ENCODE measurements at places on chromosomes 11 and 22.

GRCh38 chr22:29215012-29215860 is 9.5 kb downstream of the EMID1 start:
- peak; percentile 8 for DNase-seq

- DNase-seq, result no peak
Measured at GRCh38 chr11:115624065-115624464, 119.8 kb upstream of the CADM1 start.

DNA sequence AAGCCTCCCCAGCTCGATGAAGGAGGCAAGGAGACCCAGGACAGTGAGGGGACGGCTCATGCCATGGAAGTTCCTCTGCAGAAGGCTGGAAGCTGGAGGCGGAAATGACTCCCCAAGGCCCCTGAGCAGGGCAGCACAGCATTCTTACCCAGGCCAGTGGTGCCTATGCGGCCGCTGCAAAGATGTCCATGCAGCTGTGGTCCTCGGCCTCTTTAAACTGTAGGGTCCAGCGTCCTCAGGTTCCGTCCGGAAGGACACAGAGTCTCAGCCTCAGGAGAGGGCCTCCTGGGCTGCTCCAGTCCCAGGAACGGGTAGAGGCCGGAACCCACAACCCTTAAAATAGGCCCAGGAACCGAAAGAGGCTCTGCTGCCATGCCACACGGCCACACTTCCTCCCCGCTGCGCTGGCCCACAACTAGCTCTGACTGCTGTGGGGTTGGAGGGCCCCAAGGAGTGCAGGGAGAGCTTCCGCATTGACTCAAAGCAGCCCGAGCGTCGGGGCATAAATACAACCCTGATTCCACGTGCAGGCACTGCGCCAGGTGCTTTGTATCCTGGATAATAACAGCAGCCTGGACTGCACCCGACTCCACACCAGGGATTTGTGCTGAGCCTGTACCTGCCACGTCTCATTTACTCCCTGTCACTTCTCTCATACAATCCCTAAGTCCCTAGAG is 5.5 kb downstream of the KIAA0930 start:
- no peak for DNase-seq

GRCh38 chr11:43517518-43517917 is 158.8 kb downstream of the TTC17 start:
- DNase-seq, result no peak

GRCh38 chr11:47724041-47724729 is 9.0 kb upstream of the AGBL2 start:
- no peak for DNase-seq

- DNase-seq, result peak; percentile 64
Measured at GRCh38 chr11:61890529-61891330, 615 bp downstream of the FADS3 start.

GRCh38 chr11:60378354-60378753 is at the start of gene MS4A7:
MS4A7 (plus strand) TSS chr11:60378532; CDS start chr11:60383142, 4,610 bp downstream.
- no peak for DNase-seq

- DNase-seq, result no peak
Measured at GRCh38 chr11:44172966-44173365, 77.5 kb downstream of the EXT2 start.

GRCh38 chr11:99979042-99979441 is 708.0 kb upstream of the ARHGAP42 start:
- DNase-seq, result peak; percentile 51

DNA sequence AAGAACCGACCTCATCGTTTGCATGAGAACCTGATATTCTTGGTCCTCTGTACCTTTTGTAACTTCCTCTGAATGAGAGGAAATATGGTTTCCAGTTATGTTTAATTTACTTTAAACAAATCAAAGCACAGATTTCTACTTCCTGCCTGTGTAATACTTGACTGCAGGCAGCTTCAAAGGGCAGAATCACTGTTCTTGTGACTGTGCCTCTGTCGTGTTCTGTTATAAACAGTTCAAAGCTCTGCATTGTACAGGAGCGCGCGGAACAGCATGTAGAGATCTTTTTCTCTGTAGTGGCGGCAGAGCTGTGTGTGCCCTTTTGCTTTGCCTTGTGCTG is 73.2 kb upstream of the CLDN5 start:
- no peak for DNase-seq

GRCh38 chr22:37165940-37166674 is 16.4 kb upstream of the IL2RB start:
- DNase-seq, result no peak

GRCh38 chr11:91871791-91872190 is 352.8 kb upstream of the FAT3 start:
- no peak for DNase-seq

- no peak for DNase-seq
Measured at GRCh38 chr11:49851971-49852389, 100.2 kb upstream of the OR4C13 start.

DNA sequence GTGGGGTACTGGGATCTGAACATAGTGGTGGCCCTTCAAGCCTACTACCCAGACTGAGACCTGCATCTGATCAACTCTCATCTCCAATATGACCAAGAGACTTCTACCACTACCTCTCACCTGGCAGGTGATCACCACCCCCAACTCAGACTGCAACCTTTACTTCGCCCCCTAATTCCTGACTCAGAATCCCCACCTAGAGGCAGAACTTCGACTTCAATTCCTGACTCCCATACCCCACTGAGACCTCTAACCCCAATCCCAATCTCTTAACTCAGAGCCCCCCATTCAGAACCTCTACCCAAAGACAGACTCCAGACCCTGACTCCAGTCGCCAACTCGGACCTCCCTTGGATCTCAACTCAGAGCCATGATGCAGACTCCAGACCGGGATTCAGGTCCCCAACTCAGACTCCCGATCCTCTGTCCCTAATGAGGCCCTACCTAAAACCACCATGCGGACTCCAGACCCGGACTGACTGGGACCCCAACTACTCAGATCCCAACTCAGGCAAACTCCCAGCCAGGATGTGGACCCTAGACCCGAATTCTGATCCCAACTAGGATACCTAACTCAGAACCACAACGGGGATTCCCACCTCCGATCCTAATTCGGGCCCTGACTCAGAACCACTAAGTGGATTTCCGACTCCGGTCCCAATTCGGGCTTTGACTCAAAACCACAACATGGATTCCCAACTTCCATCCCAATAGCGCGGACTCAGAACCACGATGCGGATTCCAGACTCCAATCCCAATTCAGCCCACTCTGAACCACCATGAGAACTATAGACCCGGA is 1.2 kb downstream of the KCNQ1OT1 start:
- no peak for DNase-seq

DNA sequence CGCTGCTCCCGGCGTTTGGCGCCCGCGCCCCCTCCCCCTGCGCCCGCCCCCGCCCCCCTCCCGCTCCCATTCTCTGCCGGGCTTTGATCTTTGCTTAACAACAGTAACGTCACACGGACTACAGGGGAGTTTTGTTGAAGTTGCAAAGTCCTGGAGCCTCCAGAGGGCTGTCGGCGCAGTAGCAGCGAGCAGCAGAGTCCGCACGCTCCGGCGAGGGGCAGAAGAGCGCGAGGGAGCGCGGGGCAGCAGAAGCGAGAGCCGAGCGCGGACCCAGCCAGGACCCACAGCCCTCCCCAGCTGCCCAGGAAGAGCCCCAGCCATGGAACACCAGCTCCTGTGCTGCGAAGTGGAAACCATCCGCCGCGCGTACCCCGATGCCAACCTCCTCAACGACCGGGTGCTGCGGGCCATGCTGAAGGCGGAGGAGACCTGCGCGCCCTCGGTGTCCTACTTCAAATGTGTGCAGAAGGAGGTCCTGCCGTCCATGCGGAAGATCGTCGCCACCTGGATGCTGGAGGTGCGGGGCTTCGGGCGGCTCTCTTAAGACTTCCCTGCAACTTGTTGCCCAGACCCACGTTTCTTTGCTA is at the start of gene CCND1:
TSS of gene CCND1 (plus strand) at position 162 of the 587 bp plus-strand sequence. CDS start at position 320, 158 bp downstream.
- DNase-seq, result peak; percentile 35

DNA sequence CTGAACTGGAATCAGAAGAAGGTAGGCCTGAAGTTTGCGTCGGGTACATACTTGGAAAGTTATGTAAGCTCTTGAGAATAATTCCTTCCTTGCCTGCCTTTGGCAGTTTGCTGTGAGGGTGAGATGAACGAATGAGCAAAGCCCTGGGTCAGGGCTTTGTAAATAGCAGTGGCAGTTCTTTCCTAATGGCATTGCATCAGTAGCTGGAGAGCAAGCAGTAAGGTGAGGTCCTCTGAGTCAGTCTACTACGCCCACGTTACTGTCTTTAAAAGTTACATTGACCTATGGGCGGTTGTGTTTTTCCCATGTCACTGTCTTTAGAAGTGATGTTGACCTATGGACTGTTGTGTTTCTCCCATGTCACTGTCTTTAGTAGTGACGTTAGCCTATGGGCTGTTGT is 179.1 kb upstream of the E2F8 start:
- no peak for DNase-seq

GRCh38 chr11:97961431-97961830 is 1059.3 kb upstream of the CNTN5 start:
- no peak for DNase-seq

DNA sequence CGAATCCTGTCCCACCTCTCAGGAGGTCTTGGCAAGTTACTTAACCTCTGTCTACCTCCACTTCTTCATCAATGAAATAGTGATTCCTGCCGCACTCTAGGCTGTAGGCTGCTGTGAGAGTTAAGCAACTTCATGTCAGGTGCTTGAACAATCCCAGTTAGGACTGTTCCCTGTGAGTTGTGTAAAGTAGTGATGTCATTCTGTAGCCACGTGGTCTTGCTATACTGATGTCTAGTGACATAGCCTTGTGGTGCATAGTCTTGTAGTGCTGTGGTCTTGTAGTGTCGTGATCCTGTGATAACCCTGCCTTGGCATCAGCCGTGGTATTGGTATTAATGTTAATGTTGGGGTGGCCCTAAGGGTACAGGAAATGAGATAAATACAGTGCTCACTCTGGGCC is 30.3 kb upstream of the PRR5 start:
- DNase-seq, result no peak

Measured in NCI-H146 (cell line).